HepG2 (cell line): ENCODE measurements at places on chromosomes 6 and 20. TPM values are rescaled to one million over a fixed set of nuclear protein-coding genes. Genes with fewer than 3 reads are reported as not detected.

- DNase-seq = peak; percentile 12
These were observed 309.9 kb upstream of the NOX3 start for GRCh38 chr6:155765275-155766194.

GRCh38 chr6:130661077-130661476 lies 166.1 kb upstream of the SMLR1 start:
- no peak for DNase-seq

- DNase-seq = no peak
These were observed 640 bp downstream of the SAYSD1 start for GRCh38 chr6:39114388-39114703.

DNA sequence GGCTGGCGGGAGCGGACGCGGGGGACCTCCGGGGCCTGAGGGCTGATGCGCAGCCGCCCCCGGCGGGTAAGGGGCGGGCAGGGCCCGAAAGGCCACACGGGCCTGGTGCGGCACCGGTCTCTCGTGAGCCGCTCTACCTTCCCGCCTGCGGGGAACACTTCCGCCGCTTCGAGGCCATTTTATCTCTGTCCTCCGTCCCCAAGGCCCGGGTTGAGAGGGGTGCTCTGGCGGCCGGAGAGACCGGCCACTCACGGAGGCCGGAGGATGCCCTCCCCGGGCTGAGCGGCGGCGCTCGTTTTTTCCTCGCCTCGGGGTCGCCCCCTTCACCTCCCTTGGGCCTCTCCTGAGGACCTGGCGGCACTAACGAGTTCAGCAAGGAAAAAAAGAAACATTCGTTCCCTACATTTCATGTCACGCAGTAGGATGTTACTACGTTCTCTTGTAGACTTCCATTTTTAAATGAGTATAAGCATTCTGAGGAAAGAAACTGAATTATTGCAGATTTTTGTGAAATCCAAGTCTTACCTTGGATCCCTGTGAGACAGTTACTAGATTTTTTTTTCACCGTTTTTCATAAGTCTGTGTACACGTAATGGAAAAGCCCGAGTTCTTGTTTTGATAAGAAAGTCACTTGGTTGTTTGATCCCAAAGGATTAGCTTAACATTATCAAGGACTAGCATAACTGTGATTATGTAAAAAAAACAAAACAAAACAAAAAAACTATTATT lies 575 bp downstream of the WTAP start:
- DNase-seq = peak; percentile 29

- peak; percentile 23 for DNase-seq
These were observed 82.6 kb upstream of the DST start for GRCh38 chr6:56725254-56725653.

GRCh38 chr20:63216041-63216848 lies at the start of gene YTHDF1:
YTHDF1 (minus strand) TSS chr20:63216131; CDS start chr20:63215892, 239 bp downstream.
- peak; percentile 96 for DNase-seq

DNA sequence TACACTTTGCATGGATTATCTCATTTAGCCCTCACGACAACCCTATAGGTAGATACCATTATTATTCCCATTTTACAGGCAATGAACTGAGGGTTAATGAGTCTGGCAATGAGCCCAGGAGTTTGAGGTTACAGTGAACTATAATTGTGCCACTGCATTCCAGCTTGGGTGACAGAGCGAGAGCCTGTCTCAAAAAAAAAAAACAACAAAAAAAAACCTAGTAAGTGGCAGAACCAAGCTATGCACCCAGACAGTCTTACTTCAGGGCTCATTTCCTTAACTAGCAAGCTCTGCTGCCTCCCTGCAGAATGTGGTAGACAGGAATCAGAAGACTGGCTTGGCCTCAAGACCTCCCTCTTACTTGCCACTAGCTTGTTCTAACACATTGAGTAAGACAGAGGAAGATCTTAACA lies 71.9 kb upstream of the RREB1 start:
- no peak for DNase-seq

- no peak for DNase-seq
These were observed 14.0 kb downstream of the SNRNP48 start for GRCh38 chr6:7604003-7604402.

DNA sequence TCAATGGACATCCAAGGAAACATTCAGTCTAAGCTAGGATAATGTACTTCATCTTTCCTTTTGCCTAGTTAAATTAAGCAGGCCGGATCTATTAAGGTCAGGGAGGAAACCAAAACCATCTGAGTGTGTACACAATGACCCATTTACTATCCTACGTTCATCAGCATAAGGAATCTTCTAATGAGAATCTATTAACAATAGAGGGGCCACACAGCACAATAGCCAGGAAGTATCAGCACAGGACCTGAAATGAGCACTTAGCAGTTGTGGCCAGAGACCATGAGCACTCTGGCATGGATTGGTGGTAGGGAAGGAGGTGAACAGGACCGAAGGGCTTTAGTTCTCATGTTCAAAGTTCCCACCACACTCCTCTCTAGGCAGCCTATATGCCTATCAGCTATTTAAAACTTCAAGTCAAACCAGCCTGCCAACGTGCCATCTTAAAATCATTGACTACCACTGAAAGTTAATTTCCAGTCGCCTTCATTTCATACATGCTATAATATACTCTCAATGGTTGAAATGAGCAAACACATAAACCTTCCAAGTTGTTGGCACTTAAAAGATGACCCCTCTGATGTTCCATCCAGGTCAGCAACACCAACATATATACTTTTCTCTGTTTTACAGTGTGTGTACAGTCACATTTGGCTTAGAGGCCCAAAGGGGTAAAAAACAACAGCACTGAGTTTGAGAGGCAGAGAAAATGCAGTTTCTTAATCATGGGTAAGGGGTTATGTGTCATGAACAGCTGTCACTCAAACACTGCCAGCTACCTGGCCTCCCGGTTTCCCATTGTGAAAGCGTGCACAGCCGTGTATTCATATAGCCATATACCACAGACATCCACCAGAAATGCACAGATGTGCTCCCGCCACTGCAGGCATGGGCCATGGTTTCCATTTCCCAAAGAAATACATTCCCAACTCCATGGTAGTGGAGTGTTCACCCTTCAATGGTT lies 184.3 kb downstream of the TBXT start:
- DNase-seq = no peak

Gene POLR3F
- 25.5 and 31.2 TPM in 2 replicates for total RNA-seq

Gene LZTS3
- total RNA-seq = 7.4 and 10.1 TPM in 2 replicates

Gene CYP21A2
- total RNA-seq = 0.29 and 1.5 TPM in 2 replicates

Gene FAM217B
- total RNA-seq = 14.3 and 20.4 TPM in 2 replicates

Gene TUBB1
- total RNA-seq = 0.11 and 0.17 TPM in 2 replicates
